ENCODE measurements at places on chromosomes 12 and 14.

DNA sequence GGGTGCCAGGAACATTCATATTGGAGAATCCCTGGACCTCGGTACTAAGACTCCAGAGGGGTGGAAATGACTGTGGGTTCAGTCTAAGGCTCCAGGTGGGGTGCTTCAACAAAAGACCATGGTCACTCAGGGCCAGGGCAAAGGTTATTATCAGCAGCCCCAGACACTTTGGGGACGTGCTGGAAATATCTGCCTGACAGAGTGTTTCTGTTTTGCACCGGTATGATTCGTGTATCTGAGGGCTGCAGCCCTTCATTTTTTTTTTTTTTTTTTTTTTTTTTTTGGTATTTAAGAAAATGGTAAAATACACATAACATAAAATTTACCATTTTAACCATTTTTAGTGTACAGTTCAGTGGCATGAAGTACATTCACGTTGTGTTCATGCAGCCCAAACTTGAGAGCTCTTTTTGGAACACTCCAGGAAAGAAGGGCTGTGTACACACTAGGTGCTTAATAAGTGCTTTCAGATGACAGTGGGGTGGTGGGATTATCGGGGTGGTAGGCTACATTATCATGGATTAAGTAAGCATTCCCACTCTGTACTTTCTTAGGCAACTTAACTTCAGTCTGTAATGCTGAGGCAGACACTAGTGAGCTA lies 120.3 kb downstream of the CHST11 start:
- DNase-seq = no peak

DNA sequence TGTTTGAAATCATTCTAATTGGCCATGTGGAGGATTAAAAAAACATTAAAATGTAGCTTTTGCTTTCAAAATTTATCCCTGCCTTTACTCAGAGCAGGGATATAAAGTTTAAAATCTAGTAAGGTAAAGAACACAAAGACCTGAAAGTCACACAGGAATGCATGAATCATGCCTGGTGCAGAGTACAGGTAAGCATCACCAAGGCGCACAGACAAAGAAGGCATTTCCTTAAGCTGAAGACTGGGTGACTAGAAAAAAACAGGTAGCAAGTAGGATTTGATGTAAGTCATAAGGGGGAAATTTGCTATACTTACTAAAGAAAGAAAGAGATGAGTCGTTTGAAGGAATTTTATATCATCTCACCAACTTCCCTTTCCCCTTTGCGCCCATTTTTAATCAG lies 405.6 kb downstream of the GXYLT1 start:
- DNase-seq = no peak

DNA sequence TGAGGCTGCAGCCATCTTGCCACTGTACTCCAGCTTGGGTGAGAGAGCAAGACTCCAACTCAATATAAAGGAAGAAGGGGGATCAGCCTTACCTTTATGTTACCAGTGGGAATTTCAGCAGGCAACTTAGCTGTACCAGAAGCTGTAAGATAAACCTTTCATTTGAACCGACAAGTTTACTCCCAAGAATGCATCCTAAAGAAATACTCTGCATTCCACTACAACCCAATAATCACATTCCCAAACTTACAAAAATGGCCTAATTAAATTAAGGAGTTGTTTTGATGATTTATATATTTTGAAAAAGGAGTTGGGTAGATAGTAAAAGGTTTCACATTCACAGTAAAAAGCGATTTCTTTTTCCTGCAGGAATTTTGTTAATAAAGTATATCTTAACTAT lies 241.4 kb downstream of the TTC8 start:
- DNase-seq = no peak

GRCh38 chr12:109820816-109821381 lies 12.3 kb downstream of the TRPV4 start:
- DNase-seq = no peak

- peak; percentile 99 for DNase-seq
These were observed at the start of gene TDG for GRCh38 chr12:103965590-103966504. TDG (plus strand) TSS chr12:103965872; CDS start chr12:103966038, 166 bp downstream.

DNA sequence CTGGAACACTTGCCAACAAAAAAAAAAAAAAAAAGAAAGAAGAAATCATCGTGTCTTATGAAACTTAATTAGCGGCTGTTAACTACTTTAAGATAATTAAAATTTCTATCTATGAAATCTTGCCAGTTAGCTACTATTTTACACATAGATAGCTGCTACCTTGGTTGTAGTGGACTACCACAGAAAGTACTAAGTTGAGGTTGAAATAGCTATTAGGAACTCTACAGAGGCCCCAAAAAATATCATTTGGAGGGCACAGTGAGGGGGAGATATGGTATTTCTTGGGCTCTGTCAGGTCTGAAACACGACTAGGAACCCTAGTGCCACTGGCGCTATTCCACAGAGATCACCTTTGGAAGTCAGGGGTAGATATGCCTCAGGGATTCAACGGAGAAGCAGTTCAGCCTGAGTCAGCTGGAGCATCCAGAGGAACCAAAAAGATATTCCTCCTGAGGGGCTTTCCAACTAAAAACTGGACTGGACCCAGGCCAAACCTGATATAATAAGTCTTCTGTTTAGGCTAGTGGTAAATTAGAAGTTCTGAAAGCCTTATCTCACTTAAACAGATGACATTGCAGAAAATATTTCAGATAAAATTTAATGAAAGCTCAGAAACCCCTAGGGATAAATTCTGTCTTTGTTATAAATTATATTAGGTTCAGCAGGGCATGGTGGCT lies 126.1 kb downstream of the EPS8 start:
- no peak for DNase-seq

DNA sequence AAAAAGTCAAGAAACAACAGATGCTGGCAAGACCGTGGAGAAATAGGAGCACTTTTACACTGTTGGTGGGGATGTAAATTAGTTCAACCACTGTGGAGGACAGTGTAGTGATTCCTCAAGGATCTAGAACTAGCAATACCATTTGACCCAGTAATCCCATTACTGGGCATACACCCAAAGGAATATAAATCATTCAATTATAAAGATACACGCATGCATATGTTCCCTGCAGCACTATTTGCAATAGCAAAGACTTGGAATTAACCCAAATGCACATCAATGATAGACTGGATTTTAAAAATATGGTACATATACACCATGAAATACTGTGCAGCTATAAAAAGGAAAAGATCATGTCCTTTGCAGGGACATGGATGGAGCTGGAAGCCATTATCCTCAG lies 18.0 kb upstream of the CATSPERB start:
- DNase-seq = no peak

DNA sequence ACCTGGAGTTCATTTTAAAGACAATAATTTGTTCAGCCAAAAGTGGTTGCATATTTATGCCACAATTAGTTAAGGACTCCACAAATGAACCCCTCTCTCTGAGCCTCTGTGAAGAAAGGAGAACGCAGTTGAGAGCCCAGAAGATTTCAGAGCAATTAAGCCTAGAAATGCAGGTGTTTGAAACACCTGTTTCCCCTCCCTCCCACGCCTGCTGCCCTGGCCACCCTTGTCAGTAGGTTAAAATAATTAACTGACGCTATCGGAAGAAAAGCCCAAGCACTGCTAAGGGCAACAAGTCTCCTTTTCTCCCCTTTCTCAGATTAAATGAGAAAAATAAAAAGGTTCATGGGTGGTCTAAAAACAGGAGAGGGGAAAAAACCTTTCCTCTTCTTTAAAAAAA lies 99.2 kb downstream of the PPM1A start:
- DNase-seq = no peak

DNA sequence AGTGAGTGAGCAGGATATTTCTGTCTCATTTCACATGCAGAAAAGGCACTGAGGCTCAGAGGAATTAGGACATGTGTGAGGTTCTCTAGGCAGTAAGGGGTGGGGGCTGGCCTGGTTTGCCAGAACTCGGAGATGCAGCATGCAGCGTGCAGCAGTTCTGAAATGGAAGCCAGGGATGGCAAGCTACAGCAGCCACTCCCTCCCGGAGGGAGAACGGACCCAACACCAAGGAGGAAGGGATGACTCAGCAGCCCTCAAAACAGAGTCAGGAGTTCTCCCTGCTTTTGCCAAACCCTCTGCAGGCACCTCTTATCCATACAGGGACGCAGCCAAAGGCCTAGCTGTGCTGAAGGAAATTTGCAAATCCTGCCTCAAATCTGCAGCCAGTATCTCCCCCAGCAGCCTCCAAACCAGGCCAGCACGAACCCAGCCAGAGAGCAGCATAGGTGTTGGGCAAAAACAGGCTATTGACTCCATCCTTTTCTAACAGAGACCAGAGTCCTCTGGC lies 10.3 kb upstream of the SERPINA3 start:
- DNase-seq = peak; percentile 64

- no peak for DNase-seq
These were observed 123.0 kb downstream of the PLXNC1 start for GRCh38 chr12:94271351-94271750.

GRCh38 chr12:132506328-132507160 lies 16.6 kb downstream of the FBRSL1 start:
- DNase-seq = peak; percentile 79

GRCh38 chr12:130714091-130714590 lies 2.0 kb downstream of the RIMBP2 start:
- DNase-seq = peak; percentile 37

GRCh38 chr12:85280165-85280983 lies at the start of gene ALX1:
ALX1 (plus strand) TSS chr12:85280220; CDS start chr12:85280262, 42 bp downstream.
- no peak for DNase-seq

DNA sequence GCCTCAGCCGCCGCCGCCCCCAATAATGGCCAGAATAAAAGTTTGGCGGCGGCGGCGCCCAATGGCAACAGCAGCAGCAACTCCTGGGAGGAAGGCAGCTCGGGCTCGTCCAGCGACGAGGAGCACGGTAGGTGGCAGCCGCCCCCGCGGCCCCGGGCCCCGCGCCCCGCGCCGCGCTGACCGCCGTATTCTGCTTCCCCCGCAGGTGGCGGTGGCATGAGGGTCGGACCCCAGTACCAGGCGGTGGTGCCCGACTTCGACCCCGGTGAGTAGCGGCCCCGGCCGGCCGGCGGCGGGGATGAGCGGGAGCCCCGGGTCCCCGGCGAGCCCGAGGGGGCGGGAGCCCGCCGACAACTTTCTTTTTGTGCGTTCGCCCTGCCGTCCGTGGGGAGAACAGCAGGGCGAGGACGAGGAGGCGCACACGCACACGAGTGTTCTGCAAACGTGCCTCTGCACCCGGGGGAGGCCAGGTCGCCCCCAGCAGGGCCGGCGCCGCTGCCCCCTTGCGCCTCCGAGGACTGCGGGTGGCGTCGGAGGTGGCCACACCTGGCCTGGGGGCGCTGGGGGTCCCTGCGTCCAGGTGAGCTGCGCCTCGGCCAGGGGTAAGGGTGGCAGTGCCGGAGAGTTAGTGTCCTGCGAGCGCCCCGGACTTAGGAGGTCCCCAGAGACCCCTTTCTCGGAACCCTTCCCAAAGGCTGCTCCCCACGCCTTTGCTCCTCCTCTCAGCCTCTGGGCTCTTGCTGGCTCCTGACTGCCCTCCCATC lies 794 bp downstream of the RCOR1 start:
- no peak for DNase-seq

DNA sequence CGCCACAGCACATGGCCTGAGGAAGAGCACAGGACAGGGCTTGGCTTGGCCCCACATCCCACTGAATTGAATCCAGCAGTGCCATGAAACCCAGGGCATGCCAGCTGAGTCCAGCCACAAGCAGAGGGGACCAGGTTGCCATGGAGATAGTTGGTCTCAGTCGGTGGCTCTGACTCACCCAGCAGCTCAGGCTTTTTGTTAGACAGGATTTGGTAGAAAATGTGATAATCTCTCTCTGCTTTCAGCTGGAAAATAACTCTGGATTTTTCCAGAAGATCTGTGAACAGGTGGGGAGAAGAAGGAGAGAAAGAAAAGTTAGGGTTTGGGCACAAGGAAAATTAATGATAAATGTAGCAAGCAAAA lies 4.8 kb downstream of the MYH7 start:
- DNase-seq = no peak

DNA sequence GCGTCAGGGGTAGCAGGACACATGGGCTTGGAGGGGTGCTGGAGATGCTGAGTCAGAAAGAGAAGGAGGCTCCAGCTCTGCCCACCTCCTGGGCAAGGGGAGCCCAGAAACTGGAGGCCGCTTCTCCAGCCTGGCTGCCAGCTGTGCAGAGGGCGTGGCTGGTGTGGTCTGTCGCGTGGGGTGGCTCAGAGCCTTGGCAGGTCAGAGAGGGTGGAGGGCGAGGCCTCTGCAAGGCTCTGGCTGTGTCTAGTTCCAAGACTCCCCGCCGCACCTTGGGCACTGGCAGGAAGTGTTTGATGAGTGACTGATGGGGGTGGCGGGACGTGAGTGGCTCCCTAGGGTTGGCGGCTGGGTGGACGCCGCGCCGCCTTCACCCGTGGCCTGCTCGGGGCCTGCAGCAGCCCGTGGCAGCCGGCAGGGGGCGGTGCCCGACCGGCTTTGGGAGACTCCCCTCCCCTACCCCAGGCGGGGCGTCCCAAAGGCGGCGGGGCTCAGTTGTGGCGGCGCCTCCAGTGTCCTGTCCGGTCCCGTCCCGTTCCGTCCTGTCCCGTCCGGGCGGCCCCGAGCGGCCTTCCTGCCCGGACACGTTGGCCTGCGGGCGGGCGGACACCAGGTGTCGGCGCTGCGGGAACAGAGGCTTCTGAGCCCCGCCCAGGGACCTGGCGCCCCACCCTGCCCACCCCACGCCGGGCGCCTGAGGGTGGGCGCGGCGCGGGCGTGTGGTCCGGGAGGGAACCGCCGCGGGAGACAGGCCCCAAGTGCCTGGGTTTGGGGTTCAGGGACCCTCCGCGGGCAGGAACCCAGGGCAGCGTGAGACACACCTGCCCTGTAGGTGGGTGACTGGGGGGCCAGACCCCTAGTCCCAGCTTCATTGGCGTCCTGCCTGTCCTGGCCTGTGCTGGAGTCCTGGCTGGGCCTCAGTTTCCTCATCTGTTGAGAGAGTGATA lies 39.7 kb downstream of the KRT80 start:
- peak; percentile 47 for DNase-seq

GRCh38 chr12:95673576-95673975 lies 117.0 kb downstream of the NTN4 start:
- DNase-seq = no peak

DNA sequence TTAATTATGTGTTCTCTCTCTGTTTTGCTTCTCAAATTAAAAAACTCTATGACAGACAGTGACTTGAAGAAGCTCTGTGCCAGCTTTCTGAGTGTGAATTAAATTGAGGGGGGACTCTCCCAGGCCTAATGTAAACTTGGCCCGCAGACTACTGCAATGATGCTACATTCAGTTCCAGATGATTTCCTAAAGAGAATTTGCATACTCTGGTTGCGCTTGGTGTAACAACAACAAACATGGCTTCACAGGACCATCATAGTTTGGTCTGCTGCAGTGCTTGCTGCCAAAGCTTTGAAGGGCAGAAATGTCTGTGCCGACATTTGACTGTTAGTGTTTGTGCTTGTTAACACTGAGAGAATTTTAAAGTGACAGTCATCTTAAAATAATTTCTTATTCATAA lies 25.0 kb downstream of the CFAP54 start:
- DNase-seq = no peak

DNA sequence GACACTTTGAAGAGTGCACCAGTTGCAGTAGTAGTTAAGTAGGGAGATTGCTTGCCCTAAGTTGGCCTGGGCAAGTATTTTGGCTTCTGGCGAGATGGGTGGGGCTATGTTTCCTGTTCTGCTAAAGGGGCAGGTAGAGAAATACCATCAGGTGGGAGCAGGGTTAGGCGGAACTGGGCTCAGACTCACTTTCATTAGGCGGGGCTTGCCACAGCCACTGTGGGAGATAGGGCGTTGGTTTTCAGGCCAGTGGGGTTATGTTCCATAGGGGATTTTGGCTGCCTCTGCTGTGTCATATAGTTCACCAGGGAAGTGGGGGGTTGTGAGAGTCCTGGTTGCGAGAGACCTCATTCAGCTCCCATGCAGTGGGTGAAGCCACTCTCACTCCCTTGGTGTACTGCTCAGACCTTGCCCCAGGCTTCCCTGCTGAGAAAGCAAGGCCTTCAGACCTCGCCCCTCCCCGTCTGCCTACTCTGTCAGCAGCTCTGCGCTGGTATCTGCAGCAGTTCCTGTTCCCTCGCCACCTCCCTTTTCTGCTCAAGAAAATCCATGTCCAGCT lies 43.3 kb downstream of the AEBP2 start:
- DNase-seq = no peak
